H9 (cell line): ENCODE measurements at places on chromosomes 6 and 20. TPM values are rescaled to one million over a fixed set of nuclear protein-coding genes. Genes with fewer than 3 reads are reported as not detected.

DNA sequence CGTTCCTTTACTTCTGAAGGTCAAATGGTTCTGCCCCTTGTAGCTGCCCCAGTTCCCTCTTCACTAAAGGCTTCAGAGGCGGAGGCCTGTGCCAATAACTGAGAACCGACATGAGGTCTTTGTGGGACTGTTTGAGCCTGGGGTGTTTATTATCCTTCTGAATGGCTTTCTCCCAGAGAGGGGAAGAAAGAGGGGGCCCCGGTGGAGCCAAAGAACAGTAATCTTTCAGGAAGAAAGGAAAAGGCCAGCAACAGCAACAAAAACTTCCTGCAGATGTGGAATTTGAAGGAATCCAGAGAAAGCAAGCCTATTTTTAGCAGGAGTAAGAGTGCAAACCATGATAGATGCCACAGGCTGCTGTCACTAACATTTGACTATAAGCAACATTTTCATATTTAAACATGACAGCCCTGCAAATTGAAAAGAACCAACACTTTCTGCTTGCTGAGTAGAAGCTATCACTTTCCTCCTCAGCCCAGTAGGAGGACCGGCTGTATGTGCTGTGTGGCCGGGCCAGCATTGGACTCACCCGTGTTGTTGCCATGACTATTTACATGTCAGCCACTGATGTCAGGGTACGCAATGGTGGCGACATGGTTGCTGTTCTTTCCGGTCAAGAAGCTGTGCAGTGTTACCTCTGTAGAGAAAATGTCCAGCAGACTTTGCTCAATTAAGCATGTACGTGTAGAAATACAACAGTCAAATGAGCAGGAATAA, 121.3 kb downstream of the SOBP start:
- DNase-seq: no peak

DNA sequence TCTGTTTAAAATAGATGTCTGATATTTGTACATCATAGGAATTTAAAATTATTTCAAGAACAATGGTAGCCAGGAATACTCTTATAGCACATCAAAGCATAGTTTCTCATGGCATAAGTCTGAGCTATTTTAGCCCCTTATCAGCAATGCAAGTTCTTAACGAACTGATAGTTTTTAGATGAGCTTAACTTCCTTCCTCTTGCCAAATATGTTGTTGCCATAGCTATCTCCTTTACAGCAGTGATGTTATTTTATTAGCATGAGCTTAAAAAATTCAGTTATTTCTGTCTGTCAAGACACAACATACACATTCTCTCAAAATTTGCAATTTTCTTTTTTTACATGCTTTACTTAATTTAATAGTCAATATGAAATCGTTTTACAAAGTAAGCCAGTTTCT, 867.2 kb downstream of the PHF3 start:
- DNase-seq: no peak

DNA sequence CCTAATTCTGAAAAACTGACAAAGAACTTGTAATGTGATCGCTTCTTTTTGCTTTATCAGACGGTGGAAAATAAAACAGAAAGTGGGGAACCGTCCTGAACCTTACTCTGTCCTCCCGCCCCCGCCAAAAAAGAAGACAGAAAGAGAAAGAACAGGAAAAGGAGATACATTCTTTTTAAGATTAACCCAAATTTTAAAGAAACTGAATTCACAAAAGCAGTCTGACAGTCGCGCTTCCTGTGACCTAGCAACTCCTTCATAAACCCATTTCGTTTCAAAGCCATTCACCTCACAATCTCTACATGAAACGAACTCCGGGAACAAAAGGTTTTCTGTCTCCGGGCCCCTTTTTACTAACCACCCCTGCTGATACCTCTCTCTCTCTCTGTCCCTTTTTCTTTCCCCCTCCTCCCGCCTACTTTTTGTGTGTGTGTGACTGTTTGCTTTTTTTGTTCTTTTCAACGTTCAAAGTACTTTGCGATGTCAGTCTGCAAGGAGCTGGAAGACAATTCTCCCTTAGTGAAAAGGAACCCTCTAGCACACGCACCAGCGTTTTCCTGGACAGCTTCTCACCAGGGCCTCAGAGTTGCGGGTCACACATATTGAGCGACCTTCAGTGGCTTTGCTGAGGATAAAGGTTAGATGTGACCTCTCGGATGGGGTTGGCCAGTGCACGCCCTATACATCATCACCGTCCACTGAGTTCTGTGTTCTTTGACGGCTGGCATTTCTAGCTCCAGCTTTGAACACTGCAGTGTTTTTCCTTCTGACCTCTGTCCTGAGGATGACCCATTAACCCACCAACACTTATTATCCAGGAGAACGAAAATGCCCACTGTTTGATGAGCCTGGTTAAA, 530 bp upstream of the NEDD9 start:
- DNase-seq: peak; percentile 37

The THBS2 gene
- total RNA-seq: 14.7 and 15.5 TPM in 2 replicates

GRCh38 chr20:40319741-40320516, 369.1 kb downstream of the MAFB start:
- no peak for DNase-seq

The CST2 gene
- total RNA-seq: not detected in 2 replicates

DNA sequence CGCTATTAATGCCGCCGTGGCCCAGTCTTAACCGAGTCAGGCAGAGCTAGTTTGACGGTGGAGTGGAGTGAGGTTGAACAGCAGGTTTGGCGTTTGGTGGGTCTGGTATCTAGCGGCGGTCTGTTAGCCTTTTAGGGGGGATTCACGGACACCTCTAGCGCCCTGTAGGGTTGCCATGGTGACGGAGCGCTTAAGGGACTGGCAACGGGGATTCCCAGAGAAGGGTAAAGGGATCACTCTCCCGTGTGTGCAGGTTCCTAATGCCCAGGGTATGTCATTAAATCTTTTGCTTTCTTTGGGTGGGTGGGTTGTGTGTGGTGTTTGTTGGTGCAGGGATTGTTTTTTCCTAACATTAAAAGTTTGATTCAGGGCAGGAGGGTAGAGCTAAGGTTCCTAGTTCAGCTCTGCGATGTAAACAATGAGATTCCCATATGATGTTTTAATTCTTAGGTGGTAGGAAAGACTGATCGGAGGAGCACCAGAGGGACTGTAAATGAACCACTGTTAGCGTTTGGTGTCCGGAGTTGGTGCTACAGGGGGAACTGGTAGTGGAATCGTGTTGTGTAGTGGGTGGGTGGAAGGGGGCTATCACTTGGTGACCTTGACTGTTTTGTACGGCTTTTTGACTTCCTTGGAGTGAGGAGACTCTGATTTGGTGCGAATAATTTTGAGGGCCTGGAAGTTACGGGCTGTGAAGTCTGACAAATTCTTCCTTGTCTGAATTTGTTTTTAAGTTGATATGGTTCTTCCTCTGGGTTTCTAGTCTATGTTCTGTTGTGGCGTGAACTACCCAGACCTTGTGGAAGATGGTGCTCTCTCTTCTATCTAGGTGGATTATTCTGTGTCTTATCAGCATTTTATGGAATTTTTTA, 5.0 kb downstream of the BRD2 start:
- no peak for DNase-seq

The PAK5 gene
- 0.20 and 0.37 TPM in 2 replicates for total RNA-seq

DNA sequence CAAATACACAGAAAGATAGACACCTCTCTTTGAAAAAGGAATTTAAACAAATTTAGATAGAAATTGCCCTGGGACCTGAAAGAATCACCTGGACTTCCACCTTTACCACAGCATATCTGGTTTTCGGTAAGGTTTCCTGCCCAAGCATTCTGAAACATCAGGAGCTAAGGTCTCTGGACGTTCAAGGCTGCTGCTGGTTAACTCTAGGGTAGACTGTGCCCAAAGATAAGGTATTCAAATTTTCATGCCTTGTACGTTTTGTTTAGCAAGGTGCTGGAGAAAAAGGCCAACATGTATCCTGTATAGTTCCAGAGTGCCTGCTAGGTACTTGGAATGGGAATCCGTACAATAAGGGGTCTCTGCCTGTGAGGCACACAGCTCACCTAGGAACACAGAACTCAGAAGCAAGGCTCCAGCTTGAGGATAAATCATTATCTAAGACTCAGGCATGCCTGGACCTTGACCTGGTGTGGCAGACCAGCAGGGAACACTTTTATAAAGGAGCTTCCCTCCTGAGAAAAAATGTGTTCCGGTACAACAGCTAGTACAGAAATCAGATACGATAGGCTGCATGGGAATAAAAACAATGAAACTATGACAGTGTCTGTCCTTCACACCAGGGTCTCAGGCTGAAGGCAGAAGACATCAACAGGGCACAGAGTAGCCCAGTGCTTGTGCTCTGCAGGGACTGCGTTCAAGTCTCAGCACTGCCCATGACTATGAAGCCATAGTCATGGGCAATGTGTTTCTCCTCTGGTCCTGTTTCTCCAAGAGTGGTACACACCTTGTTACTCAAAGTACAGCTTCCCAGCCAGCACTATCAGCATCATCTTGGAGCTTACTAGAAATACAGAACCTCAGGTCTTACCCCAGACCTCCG, 70.4 kb downstream of the METTL24 start:
- no peak for DNase-seq

The NMBR gene
- not detected in 2 replicates for total RNA-seq

- no peak for DNase-seq
Observed at GRCh38 chr20:53399083-53399482, 194.6 kb downstream of the ZNF217 start.

GRCh38 chr6:105424175-105424783, 21.4 kb upstream of the PREP start:
- DNase-seq: peak; percentile 67

DNA sequence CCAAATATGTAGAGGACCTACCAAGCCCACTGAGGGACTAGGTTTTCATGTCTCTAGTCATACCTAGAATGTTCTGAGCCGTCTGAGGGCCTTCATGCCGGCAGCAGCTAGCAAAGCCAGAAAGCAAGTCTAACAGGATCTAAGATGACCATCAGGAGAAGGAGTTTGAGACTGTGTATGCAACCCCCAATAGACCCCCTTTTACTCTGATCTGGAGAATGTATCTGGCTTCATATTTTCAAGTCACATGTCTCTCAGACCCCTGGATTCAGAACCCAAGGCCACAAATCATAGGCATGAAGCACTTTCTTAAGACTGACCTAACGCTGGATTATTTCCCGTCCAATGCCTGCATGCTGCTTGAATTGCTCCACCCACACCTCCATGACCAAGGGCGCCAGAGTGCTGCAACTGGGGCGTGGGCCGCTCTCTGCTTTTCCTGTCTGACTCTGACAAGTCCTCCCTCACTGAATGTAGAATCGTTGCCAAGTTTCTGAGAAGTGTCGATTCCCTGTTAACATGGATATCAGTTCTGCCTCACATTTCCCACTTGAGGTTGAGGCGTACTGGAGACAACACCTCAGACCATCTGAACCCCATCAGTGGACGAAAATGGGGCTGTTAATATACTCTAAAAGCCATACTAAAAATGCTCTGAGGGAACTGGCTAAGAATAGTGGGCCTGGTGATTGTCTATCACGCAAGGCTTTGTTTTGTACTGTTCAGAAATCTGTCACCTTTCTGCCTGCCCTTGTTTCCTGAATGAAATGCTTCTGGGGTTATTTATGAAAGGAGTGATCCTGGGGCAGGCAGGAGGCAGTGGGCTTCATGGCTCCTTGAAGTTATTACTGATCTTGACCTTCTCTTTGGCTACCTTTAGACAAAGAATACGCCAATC, 23.9 kb upstream of the ASXL1 start:
- DNase-seq: no peak
